ENCODE measurements at places on chromosomes 6 and 20.
A peak's percentile ranks its signal among the peaks of the same experiment; 100 is the strongest.

- no peak for DNase-seq
These were observed 89.4 kb upstream of the GLP1R start for GRCh38 chr6:38959138-38959537.

- peak; percentile 57 for DNase-seq
These were observed 63.3 kb upstream of the ZNF133 start for GRCh38 chr20:18224968-18225568.

GRCh38 chr20:11271319-11271718, 597.5 kb upstream of the JAG1 start:
- no peak for DNase-seq

GRCh38 chr20:63835021-63835858, 4.2 kb upstream of the ZBTB46 start:
- DNase-seq = peak; percentile 97

- peak; percentile 8 for DNase-seq
These were observed 1.0 kb downstream of the GMEB2 start for GRCh38 chr20:63625771-63626423.

DNA sequence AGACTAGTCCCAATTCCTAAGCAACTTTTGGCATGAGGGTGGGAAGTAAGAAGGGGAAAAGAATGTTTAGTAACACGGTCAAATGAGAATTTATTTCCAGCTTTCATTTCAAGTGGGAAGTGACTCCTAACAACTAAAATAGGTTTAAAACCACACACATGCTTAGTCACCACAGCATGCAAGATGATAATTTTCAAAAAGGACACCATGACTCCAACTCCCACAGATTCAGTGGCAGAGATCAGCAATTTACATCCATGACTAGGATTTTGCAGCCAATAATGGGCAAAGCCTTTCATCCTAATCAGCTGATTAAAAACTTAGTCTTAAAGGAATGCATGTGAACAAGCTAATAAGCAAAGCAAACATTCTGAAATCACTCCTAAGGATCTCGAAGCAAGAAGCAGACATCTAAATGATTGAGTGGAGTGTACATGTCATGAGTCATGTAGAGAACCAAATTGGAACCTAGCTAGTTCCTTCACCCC, 48.1 kb upstream of the GCLC start:
- DNase-seq = peak; percentile 74

GRCh38 chr6:38413102-38413800, 226.5 kb downstream of the BTBD9 start:
- peak; percentile 17 for DNase-seq

DNA sequence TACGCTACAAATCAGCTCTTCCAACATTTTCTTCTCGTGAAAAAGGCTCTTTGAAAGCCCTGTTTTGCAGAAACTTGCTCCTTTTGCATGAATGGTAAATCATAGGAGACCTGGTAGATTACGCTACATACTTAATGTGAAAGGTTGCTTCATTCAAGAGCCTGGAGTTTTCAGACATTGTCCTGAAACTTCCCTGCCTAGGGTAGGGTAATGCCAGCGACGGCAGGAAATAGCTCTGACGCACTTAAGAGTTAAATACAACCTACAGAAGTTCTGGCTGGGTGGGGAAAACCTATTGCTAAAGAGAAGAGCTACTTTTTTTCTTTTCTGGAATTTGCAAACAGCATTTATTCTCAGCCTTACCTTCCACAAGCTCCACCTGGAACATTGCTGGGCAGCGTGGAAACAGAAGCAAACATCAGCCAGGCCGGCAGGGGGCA, 144.5 kb downstream of the LPA start:
- no peak for DNase-seq

DNA sequence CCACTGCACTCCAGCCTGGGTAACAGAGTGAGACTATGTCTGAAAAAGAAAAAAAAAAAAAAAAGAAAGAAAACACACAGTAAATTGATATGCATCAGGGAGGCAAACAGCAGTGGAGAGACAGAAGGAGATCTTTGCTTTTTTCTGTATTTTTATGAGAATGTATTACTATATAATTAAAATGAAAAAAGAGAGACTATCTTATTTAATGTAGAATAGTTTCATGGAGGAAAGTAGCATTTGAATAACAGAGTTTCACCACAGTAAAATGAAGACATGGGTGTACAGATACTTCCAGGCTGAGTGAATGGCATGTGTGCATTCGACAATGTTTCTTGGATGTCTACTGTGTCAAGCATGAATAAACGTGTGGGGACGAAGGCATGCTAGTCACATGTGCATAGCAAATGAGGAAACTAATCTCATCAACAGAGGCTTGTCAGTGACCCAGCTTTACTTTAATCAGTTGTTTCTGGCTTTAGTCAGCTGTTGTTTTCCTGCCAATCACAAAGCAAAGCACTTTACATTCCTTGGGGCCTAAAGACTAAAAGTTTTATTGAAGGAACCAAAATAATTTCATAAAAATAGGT, 55.5 kb upstream of the ARMH2 start:
- no peak for DNase-seq

GRCh38 chr6:155765275-155766194, 309.9 kb upstream of the NOX3 start:
- DNase-seq = peak; percentile 65

DNA sequence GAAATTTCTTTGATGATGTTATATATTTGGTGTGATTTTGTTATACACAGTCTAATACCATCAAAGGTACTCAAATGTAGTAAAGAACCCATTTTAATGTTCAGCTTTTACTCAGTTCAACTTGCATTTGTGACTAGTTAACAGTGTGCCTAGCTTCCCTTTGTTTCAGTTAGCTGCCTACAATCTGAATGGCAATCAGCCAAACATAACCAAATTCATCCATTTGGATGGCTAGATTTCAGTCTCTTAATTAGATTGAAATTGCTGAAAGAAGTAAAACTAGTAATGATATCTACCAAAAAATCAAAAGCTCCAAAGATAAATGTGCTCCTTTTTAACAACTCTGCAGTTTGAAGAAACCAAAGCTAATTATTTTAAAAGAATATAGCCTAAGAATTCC, 6.9 kb downstream of the EPHA7 start:
- no peak for DNase-seq

GRCh38 chr6:126167726-126168125, 172.2 kb upstream of the CENPW start:
- DNase-seq = no peak

GRCh38 chr20:49695830-49696229, 17.8 kb downstream of the B4GALT5 start:
- DNase-seq = no peak

GRCh38 chr20:2382833-2383232, 2.1 kb downstream of the TGM6 start:
- no peak for DNase-seq

GRCh38 chr6:18388271-18388670, 1.1 kb downstream of the RNF144B start:
- no peak for DNase-seq

DNA sequence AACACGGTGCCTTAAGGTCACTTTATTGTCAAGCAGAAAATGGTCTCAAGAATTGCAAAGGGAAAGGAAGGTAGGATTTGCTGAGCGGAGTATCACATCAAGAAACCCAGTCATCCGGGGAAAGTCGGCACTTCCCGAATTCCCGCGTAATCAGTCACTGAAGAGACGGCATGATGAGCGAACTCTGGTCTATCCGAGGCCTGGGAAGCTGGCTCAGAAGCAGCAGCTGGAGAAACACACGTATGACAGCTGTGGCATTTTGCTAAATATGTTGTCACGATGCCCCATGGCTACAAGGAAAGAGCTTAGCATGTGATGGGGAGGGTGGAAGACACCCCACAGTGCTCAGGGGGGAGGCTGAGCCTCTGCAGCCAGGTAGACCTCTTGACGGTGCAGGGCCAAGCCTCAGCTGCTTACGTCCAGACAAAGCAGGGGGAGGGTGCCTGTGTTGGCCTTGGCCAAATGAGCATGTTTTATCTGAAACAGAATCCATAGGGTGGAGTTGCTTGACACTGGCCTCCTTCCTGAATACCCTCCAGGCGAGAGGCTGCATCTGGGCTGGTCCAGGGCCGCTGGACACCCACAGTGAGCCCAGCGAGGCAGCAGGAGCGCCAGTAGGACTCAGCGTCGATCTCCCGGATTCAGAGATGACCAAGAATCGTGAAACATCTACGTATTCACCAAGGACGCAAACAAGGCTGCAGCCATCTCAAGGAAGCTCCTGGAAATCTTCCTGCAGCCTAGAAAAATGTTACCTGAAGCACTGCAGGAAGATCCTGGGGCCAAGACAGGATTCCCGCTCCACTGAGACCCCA, 118.8 kb upstream of the AFDN start:
- no peak for DNase-seq

GRCh38 chr6:13814938-13815575, 700 bp upstream of the MCUR1 start:
- DNase-seq = no peak

DNA sequence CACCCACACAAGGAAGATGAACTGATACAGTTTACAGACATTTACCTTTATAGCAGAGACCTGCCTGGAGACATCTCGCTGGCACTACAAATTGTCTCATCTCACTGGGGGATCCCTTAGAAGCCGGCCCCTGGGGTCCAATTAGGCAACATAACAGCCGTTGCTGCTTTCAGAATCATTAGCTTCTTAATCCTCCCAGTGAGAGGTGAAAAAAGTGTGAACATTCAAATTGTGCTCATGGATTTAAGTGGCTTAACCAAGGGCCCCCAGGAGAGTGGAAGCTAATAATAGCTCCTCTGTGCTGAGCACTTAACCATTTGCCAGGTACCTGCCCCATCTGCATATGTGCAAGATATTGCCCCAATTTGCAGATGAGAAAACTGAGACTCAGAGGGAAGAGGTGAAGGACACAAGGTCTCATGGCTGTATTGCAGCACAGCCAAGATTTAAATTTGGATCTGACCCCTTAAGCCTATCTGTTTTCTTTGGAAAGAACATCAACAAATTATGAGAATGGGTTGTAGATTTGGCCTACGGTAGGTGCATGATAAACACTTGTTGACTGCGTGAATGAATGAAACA, 101.0 kb downstream of the EYA2 start:
- no peak for DNase-seq

GRCh38 chr6:148964467-148964866, 217.6 kb downstream of the UST start:
- DNase-seq = no peak

DNA sequence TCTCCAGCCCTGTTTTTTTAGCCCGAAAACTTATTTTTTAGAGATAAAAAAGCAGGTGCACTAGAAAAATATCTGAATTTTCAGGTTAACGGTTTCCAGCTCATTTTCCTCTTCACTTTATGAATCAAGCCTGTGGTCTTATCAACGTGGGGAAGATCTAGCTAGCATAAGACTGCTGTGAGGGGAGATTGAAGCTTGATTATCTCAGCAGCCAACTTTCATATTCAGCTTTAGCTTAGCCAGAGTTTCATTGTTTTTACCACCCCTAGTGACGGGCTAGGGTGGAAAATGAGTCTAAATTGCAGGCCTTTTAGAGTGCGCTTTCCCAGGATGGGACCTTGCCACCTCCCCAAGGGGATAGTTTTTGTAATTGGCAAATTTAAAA, 11.9 kb upstream of the RBM38 start:
- DNase-seq = no peak

- DNase-seq = no peak
These were observed 40.1 kb downstream of the TBPL1 start for GRCh38 chr6:133992992-133993680.

- DNase-seq = no peak
These were observed 16.6 kb downstream of the NPEPL1 start for GRCh38 chr20:58709013-58709702.

GRCh38 chr20:17646209-17646960, 35.7 kb downstream of the RRBP1 start:
- DNase-seq = no peak

- DNase-seq = peak; percentile 75
These were observed 20.5 kb upstream of the CDKN1A start for GRCh38 chr6:36657942-36658544.

GRCh38 chr6:91877994-91878393, 1291.1 kb upstream of the MAP3K7 start:
- DNase-seq = no peak

- no peak for DNase-seq
These were observed 87.3 kb downstream of the TOX2 start for GRCh38 chr20:44001667-44002596.

GRCh38 chr6:111541026-111541681, 58.1 kb upstream of the REV3L start:
- DNase-seq = no peak

DNA sequence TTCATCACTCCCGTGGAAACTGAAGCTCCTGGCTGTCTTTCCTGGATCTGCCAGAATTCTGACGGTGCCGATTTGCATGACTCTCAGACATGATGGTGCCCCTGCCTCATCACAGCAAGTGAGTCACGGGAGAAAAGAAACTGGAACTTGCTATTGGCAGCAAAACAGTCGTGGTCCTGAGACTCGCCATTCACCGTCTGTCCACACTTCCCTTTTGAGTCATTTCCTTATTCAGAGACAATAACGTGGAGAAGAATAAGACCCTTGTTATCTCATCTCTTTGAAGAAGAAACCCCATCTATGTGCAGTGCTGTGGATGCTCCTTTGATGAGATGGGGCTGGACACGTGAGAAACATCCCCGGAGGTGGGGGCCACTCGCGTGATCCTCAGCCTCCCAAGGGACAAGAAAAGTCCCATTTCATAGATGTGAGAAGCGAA, 4.2 kb downstream of the GPR31 start:
- DNase-seq = no peak

- DNase-seq = no peak
These were observed 8.8 kb upstream of the VSX1 start for GRCh38 chr20:25090492-25091429.
